ENCODE measurements at places on chromosomes 7 and 10.

DNA sequence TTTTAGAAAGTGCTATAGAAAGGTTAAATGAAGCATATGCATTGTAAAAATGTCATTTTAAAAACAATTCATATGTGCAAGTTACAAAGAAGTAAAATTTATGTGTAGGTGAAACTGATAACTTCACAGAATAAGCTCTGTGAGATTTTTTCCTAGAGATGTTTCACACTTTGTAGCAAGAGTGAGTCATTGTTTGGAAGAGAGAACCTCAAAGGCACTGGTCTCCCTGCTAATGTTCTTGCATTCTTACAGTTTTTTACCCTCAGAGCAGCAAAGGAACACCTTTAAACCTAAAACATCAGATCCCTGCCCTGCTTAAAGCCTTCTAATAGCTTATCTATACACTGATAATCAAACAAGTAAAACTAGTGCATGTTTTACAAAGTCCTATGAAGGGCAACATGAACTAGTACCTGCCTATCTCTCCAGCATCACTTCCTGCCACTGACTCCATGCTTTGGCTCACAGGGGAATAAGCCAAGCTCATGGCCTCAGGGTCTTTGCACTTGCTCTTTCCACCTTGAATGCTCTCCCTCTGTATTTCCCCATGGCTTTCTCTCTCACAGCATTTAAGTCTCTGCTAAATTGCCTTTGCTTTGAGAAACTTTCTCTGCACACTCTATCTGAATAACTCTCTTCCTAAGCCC lies 997.0 kb downstream of the GATA3 start:
- no peak for DNase-seq
- no peaks in the 10 kb centered on the region for H3K27me3 ChIP-seq
- no peaks in the 10 kb centered on the region for H3K36me3 ChIP-seq
- no peak overlapping the region for H3K4me3 ChIP-seq
- H3K4me1 ChIP-seq = no peaks in the 10 kb centered on the region

DNA sequence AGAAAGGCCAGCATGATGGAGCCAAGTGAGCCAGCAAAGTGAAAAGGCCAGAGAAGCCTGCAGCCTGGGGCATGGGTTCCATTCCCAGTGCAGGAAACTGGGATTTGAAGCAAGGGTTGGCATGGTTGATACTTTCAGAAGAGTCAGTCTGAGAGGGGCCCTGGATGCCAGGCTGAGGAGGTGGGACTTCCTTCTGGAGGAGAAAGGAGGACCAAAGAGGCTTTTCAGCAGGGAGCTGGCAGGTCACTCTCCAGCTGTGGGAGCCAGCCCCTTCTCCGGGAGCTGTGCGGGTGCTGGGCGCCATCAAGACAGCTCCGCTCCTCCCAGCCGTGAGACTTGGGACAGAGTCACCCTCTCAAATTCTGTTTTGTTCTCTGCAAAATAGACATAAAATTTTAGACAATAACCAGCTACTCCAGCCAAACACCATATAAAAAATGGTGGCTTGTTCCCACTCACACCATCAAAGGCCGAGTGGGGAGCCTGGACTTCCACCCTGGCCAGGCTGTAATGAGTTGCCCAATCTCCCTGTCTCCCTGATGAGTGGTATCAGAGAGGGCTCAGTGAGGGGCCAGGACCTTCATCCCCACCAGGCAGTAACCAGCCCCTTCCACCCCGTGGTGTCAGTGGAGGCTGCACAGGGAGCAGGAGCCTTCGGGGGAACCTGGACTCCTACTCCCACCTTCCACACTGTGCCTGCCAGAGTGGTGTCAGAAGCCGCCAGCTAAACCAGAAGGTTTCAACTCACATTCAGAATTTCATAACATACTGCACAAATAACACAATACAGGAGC lies 133.6 kb upstream of the RET start:
- H3K27ac ChIP-seq = no peak overlapping the region
- no peaks in the 10 kb centered on the region for H3K4me1 ChIP-seq
- H3K27me3 ChIP-seq = no peaks in the 10 kb centered on the region
- DNase-seq = no peak
- no peaks in the 10 kb centered on the region for H3K36me3 ChIP-seq

- H3K4me3 ChIP-seq = no peak overlapping the region
- no peaks in the 10 kb centered on the region for H3K27me3 ChIP-seq
- H3K4me1 ChIP-seq = no peaks in the 10 kb centered on the region
- no peak overlapping the region for H3K27ac ChIP-seq
- no peak for DNase-seq
- H3K36me3 ChIP-seq = no peaks in the 10 kb centered on the region
Measured at GRCh38 chr10:80870282-80870681, 332.6 kb downstream of the SH2D4B start.

- H3K27ac ChIP-seq = no peak overlapping the region
- DNase-seq = no peak
- H3K36me3 ChIP-seq = no peaks in the 10 kb centered on the region
- no peaks in the 10 kb centered on the region for H3K27me3 ChIP-seq
- H3K4me3 ChIP-seq = no peak overlapping the region
Measured at GRCh38 chr7:112669306-112669705, 120.9 kb downstream of the TMEM168 start.

DNA sequence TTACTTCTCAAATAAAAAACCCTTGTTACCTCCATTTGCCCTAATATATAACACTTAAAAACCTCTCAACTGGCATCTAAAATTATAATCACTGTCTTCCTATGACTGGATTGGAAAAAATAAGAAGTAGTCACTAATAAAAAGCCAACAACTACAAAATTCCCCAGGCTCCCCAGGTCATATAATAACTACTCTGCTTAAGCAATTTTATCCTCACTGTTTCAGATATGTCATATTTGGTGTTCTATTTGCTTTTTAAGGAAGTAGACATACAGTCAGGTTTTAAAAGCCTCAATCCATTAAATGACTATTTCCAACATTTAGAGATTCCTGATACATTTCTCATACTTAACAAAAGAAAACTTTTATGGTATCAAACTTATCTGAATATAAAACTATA lies 2.4 kb downstream of the H2AZ2 start:
- H3K27ac ChIP-seq = peak overlapping the region; percentile 14
- H3K27me3 ChIP-seq = no peaks in the 10 kb centered on the region
- peaks cover 46% of the 10 kb centered on the region for H3K4me1 ChIP-seq
- H3K4me3 ChIP-seq = peak overlapping the region; percentile 67
- peaks cover 20% of the 10 kb centered on the region for H3K36me3 ChIP-seq
- no peak for DNase-seq

DNA sequence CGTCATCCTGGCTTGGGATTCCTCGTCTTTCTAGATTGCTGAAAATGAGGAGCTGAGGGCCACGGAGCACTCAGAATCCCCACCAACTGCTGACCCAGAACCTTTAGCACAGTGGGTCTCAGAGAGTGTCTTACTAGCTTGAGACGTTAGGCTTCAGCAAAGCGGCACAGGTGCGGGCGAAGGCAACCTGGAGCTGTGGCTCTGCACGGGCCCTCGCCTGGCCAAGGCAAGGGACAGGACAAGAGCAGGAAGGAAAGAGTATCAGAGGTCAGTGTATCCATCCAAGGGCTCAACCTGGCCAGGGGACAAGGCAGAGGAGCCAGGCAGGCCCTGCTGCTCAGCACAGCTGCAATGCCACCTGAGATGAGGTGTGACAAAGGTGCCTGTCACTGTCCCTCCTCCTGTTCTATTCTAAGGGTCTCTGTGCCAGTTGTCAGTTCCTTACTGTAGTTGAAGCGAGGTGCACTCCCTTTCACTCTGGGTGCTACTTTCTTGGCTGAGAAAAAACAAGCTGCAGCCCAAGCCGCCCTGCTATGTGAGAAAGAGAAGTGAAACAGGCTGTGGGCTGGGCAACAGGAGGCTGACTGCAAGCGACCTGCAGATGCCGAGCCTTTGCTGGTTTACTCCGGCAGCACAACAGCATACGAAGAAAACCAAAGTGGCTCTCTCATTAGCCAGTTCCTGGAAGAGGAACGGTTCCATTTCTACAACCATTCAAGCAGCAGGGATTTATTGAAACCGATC lies 33.3 kb upstream of the KDM7A start:
- peak; percentile 32 for DNase-seq
- H3K27me3 ChIP-seq = no peaks in the 10 kb centered on the region
- H3K4me3 ChIP-seq = no peak overlapping the region
- no peaks in the 10 kb centered on the region for H3K36me3 ChIP-seq
- H3K4me1 ChIP-seq = no peaks in the 10 kb centered on the region
- H3K27ac ChIP-seq = no peak overlapping the region

DNA sequence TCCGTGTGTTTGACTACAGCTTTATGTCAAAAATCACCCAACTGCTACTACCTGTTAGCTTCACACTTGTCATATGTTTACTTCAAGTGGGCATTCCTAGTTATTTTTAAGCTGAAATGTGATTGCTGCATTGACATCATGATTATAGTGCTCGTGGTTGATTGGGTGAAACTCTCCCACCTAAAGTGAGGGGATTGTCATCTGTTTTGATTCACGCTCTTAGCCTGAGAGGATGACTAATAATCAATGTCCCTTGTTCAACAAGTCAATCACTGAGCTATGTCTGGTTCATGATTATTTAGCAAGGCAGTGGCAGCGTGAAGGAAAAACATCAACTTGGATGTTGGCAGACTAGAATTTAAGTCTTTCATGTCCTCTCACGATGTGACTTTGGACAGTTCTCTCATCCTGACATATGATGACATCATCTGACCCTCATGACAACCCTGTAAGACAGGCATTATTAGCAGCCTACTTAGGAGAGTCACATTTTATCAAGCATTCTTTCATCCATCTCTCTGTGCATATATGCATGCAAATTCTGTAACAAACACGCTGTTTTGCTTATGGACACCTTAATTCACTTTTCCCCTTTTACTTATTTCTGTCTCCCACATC lies 352.6 kb upstream of the ZMIZ1 start:
- peaks cover 13% of the 10 kb centered on the region for H3K4me1 ChIP-seq
- no peak overlapping the region for H3K4me3 ChIP-seq
- no peaks in the 10 kb centered on the region for H3K36me3 ChIP-seq
- no peaks in the 10 kb centered on the region for H3K27me3 ChIP-seq
- DNase-seq = no peak

DNA sequence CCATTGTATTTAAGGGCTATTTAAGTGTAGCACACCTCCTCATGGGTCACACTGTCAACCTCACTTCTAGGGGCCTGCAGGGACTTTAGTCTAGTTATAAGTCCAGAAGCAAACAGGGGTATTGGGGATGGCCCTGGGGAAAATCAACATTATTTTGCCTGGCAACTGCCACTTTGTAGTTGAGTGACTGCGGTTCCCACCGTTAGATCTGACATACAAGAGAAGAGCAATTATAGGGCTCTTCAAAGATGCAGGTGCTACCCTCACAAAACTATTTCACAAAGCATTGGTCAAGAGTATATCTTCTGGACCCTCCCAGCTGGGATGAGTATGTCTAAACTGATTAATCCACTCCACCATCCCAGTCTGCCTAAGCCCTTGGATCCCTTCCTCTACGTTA lies 133.0 kb upstream of the PCBD1 start:
- no peaks in the 10 kb centered on the region for H3K27me3 ChIP-seq
- DNase-seq = no peak
- no peaks in the 10 kb centered on the region for H3K36me3 ChIP-seq
- no peak overlapping the region for H3K27ac ChIP-seq

DNA sequence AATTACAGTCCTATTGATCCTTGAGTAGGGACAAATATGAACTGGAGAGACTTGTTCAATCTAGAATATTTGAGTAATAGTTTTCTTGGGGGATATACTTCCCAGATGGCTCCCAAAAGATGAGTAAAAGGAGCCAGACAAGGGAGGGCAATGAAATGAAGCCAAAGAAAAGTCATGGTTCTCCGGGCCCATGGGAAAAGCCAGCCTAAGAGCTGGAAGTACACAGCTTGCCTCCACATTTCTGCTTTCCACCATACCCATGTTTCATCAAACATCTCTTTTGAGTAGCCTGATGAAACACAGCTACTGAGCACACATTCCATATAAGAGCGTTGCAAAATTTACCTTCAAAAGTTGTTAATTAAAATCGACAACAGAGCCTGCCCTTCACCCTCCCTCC lies 535.0 kb upstream of the FZD8 start:
- H3K27ac ChIP-seq = no peak overlapping the region
- H3K27me3 ChIP-seq = no peaks in the 10 kb centered on the region
- H3K4me1 ChIP-seq = no peaks in the 10 kb centered on the region
- H3K4me3 ChIP-seq = no peak overlapping the region
- no peak for DNase-seq

Measured in heart left ventricle (tissue), 16 donors.